ENCODE measurements at places on chromosomes 2 and 18.

- DNase-seq, result peak; percentile 40
These were observed 507.6 kb upstream of the SPHKAP start for GRCh38 chr2:228689053-228689452.

DNA sequence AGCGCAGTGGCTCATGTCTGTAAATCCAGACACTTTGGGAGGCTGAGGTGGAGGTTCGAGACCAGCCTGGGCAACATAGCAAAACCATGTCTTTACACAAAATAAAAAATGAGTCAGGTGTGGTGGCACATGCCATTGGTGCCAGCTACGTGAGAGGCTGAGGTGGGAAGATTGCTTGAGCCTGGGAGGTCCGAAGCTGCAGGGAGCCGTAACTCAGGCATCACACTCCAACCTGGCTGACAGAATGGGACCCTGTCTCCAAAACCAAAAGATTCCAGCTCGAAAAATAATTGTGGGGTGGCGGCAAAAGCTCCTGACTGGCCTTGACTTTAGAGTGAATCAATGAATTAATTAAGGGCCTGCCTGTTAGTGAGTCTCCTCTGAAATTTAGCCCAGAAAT lies 1.2 kb upstream of the ALPP start:
- DNase-seq, result no peak

DNA sequence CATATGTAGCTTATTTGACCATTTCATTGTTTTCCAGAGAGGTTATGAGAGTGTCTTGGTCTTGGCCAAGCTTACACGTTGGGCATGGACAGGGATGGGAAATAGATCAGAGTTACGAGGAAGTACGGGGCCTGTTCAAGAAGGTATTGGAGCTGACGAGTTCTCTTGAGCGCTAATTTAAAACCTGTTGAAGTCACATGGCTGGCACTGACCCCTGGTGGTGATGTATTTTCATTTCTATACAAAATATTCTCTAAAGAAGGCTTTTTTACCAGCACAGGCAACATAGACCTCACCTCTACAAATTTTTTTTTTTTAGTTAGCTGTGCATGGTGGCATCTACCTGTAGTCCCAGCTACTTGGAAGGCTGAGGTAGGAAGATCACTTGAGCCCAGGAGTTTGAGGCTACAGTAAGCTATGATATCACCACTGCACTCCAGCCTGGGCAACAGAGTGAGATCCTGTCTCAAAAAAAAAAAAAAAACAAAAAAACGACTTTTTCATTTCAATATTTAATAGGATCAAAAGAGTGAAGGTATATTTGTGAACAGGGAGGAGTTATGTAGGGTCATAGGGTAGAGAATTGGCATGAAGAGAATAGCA lies 19.6 kb downstream of the UGP2 start:
- DNase-seq, result peak; percentile 85

- DNase-seq, result no peak
These were observed 67.1 kb upstream of the HK2 start for GRCh38 chr2:74766780-74767179.

- DNase-seq, result peak; percentile 52
These were observed 697 bp downstream of the KCMF1 start for GRCh38 chr2:84971510-84972206.

GRCh38 chr2:137947032-137947727 lies 17.1 kb upstream of the HNMT start:
- DNase-seq, result no peak

- no peak for DNase-seq
These were observed 33.8 kb downstream of the NPC1 start for GRCh38 chr18:23552505-23552904.

GRCh38 chr2:158912765-158913164 lies 55.7 kb upstream of the TANC1 start:
- no peak for DNase-seq

DNA sequence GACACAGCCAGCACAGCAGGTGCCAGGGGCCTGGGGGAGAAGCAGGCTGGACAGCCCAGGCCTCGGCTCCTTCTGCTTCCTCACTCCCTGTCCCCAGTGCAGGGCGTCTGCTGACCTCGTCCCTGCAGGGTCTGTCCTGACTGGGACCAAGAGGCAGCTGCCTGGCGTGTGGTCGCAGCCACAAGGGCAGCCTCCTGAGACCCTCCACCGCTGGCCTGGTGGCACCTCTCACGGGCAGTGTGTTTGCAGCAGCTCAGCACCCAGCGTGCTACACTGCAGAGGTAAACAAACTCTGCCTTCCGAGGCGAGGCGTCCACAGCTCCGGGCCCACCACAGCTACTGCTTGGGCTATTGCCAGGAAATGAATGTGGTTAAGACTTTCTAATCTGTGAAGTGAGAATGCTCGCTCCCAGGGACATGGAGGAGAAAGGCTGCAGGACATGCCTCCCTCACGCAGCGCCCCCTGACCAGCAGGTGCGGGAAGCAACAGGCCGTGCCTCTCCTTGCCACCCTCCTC lies 46.1 kb upstream of the HPCAL1 start:
- no peak for DNase-seq

DNA sequence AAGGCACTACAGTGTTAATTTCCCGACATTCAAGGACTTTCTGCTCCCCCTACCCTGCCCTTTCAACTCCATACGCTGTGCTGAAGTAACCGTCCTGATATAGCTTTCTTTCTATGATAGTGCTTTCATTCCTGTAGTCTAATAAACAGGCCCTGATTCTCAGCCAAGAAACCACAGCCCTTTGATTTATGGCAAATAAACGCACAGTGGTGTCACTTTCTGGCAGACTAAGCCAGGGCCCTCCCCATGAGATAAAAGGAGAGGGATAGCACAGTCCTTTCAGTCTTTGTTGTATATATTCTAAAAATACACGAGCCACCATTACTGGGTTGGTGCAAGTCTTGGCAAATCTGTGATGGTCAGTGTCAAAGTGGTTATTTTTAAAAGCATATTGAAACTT lies 291.2 kb downstream of the ALPK2 start:
- no peak for DNase-seq

GRCh38 chr2:108617617-108618016 lies 83.3 kb downstream of the LIMS1 start:
- DNase-seq, result no peak

- peak; percentile 99 for DNase-seq
These were observed 422.5 kb downstream of the LPIN1 start for GRCh38 chr2:12168791-12169388.

DNA sequence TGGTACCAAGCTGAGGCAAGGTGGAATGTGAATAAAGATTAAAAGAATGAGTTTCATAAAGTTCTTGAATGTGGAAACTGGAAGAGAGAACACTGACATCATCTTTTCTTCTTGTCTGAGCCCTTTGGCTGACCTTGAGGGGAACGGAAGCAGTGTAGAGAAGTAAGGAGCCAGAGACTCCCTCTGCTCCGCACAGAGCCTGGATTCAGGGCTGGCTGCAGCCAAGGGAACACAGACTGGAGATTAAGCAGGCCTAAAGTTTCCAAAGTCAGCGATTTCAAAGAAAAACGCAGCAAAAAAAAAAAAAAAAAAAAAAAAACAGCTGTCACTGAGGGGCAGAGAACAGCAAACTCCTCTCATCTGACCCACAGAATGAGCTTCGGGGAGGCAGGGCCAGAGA lies 19.3 kb upstream of the ALK start:
- DNase-seq, result peak; percentile 22

- no peak for DNase-seq
These were observed 228.6 kb upstream of the ID2 start for GRCh38 chr2:8452979-8453903.

DNA sequence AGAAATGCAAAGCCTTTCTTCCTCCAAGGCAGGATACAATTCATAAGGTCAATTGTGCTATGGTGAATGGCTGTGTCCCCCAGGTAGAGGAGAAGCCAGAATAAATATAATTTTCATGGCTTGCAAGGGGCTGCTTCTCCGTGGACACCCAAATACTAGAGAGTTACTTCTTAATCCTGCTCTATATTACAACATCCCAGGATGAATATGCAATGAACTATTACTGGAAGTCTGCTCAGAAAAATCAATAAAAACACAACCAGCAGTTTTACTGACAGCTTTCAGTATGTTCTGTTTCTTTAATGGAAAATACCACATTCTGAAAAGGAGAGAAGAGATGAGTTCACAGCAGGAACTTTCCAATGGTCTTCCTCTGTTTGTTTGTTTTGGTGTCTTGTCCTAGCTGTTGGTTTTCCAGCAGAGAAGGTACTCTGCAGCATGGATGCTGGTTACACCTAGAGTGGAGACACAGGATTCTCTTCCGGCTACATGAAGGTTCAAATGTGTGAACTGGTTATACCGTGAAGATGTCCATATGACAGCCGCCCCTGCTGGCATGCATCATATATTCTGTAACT lies 213.0 kb downstream of the PID1 start:
- peak; percentile 6 for DNase-seq

- peak; percentile 90 for DNase-seq
These were observed 358.7 kb upstream of the TNP1 start for GRCh38 chr2:217218269-217219163.

DNA sequence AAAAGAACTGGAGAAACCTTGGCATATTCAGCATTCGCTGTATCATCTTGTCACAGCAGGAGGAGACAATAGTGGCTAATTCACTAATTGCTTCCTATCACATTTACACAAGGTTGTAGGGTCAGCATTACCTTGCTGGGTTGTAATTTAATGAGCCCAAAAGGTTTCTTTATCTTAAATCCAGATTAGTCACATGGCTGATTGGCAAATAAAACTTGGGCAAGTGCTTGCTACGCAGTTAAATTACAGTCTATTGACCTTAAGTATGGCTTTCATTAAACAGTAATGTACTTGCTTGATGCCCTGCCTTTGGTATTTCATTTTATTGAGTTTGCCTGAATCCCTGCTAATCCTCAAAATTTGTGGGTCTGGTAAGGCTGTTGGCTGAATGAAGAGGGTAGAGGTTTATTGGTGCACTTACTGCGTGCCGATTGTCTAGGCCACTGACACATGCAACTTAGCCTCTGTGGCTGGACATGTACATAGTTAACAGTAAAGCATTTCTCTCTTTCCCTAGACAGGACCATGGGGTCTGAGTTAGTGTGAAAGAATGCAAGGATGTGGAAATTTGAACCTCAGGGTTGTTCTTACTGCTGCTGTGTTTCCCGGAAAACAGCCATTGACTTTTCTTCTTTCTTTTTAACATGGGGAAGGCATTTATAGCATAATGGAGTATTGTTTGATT lies 34.3 kb downstream of the FMNL2 start:
- DNase-seq, result peak; percentile 96

- DNase-seq, result no peak
These were observed 42.3 kb upstream of the FAM136A start for GRCh38 chr2:70344195-70344594.

DNA sequence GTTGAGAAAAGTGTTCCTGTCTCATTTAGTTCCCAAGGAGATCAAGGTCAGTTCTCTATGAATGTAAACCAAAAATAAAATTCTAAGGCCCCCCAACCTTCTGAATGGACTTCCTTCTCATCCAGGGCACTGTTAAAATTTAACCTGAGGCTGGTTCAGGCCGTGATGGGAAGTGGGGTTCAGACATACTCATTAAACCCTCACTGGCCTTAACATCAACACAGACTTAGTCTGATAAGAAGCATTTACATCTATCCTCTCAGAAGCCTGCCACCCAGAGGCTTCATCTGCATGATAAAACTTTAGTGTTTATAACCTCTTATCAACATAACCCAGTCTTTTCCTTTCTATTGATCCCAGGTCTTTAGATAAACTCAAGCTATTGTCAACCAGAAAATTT lies 22.4 kb downstream of the ITSN2 start:
- no peak for DNase-seq

DNA sequence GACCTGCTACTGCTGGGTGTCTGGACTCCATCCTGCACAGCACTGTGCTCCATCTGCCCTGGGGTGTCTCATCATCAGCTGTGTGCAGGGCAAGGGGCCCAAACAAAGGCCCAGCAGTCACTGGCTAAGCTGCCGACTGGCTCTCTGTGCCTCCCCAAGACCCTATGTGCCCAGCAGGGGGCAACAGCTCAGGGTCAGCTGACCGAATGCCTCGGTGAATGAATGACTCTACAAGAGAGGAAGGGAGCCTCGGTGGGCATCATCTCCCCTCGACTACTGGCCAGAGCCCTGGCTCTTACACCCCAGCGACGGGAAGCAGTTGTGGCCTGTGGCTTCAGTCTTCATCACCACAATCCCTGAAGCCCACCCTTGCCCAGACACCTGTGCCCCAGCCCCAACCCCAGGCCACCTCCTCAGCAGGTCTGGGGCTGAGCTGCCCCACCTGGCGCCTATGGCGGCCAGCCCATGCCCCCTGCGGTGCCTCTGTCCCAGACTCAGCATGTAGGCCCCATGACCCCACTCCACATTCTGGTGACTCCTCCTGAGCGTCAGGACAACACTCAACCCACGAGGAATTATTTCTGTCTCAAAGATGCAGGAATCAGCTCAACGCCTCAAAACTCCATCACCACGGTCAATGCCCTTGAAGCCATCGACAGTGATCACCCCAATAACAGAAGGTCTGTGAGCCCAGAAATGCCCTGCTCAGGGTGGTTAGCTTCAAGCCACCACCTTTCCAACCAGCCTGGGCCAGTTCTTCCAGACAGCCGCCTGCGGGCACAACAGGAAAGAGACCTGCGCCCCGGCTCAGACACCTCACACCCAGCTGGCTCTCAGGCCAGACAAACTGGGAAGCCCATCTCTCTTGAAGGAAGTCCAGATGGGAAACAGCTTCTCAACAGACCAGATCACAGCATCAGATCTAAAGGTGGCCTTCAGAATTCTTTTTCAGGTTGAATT lies 1.6 kb upstream of the GPR17 start:
- DNase-seq, result no peak

DNA sequence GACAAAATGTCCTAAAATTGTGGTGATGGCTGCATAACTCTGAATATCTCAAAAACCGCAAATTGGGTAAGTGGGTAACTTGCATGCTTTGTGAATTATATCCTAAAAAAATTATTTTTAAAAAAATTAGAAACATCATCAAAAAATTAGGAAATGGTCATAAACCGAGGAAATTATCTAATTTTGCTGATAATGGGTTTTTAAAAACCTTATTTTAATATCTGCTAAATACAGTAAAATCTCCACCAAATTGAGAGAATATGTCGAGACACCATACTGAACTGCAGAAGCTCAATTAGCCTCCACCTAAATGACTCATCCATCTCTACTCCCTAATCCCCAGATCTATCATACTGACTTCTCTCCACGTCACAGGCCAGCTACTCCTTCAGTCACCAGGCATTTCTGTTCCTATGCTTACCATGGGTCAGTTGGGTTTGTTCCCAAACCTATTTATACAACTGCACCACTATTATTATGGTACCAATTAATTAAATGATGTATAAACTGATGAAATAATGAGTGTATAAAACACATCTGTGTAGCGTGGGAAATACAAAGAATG lies 36.1 kb downstream of the SPIRE1 start:
- peak; percentile 51 for DNase-seq

- DNase-seq, result peak; percentile 81
These were observed 60.7 kb downstream of the RAB27B start for GRCh38 chr18:54888933-54889332.

DNA sequence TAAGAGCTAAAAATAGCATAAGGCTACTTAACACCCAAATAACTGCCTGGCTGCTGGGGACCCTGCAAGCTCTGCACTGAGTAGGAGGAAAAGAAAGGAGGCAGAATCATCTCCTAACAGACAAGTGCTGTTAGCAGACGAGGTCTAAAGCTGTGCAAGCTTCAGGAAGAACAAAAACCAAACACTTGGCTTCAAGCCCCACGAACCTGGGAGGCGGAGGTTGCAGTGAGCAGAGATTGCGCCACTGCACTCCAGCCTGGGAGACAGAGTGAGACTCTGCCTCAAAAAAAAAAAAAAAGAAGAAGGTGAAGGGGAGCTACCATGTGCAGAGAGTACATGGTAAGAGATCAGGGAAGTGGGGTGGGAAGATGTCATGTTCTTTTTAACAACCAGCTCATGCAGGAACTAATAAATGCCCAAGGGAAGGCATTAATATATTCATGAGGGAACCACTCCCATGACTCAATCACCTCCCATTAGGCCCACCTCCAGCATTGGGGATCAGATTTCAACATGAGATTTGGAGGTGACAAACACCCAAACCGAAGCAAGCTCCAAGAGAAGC lies 28.8 kb upstream of the INO80C start:
- peak; percentile 93 for DNase-seq

Data from choroid plexus epithelial cell (primary cell).